ENCODE measurements at places on chromosomes 11 and 22.

DNA sequence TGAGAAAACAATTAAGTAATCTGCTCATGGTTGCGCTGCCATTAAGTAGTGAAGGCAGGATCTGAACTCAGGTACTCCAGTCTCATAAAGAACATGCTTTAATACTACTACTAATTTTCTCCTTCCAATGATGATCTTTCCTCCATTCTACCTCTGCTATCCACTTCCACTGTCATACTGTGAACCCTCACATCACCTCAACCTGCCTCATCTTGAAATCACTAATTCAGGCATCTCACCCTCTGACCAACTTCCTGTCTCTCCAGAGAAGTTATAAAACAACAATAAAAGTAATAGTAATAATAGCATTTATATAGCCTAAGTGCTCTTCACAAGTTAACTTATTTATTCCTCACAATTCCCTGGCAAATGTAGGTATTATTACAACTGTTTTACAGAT is 57.1 kb upstream of the PSMA1 start:
- DNase-seq, result no peak

DNA sequence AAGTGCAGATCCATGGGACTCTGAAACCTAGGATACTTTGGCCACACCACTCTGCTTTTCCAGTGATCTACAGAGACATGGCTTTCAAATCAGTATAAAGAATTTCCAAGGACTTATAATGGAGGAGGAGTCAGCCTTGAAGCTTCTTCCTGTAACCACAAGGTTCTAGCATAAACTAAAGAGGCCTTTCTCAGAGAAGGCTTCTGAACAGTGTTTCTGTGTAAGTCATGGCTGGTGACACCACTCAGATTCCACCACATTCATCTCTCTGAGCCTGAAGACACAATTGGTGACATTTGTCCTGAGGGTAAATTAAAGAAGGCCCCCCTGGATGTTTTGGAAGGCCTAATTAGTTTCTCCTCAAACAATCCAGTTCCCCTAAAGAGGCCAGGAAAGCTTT is 29.0 kb upstream of the ADORA2A start:
- no peak for DNase-seq

- DNase-seq, result no peak
These were observed 608 bp downstream of the TMPRSS13 start for GRCh38 chr11:117928446-117929141.

- no peak for DNase-seq
These were observed 16.5 kb downstream of the TANGO2 start for GRCh38 chr22:20037419-20037818.

GRCh38 chr11:19321351-19321750 is 80.6 kb upstream of the E2F8 start:
- DNase-seq, result no peak

DNA sequence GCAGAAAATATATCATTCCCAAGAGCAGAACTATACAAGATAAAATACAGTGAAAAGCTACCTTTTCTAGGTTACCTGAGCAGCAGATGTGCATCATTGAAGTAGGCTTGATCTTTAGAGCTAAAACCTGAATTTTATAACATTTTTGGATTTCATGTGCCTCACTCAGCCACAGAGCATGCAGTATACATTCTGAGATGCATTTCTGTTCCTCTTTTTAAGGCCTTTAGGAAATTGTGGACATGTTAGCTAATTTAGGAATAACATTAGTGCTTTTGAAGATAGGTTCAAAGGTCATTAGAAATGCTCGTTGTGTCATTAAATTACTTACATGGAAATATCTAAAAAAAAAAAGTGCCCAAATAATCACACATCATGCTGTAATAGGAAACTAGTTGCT is 230.6 kb upstream of the PDGFD start:
- no peak for DNase-seq

DNA sequence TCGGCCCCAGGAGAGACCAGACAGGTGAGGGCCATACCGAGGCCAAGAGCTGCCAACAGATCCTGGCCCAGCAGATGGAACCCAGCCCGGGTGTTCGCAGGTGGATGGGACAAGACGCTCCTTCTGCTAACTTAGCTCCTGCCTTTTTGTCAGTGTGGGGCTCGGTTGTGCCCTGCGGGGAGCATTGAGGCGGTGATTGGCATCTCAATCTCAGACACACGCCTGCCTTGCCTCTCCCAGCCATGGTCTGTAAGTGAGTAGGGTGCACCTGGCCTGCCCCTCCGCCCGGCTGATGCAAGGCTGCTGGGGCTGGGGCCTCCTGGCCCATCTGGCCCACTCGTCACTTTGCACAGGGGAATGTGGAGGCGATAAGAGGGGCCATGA is 350.1 kb downstream of the TBC1D22A start:
- DNase-seq, result no peak

GRCh38 chr22:16987822-16988221 is 20.2 kb downstream of the GAB4 start:
- DNase-seq, result no peak

DNA sequence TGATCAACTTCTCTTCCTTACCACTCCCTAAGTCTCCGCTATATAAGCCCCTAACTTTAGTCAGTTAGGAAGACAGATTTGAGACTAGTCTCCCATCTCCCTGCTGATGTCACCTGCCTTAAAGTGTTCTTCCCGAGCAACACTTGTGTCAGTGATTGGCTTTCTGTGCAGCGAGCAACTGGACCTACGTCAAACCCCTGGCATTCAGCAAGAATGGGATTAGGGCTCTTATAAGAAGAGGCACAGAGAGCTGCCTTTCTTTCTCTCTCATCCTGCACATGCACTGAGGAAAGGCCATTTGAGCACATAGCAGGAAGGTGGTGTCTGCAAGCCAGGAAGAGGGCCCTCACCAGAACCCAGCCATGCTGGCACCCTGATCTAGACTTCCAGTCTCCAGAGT is 116.6 kb upstream of the THY1 start:
- no peak for DNase-seq

DNA sequence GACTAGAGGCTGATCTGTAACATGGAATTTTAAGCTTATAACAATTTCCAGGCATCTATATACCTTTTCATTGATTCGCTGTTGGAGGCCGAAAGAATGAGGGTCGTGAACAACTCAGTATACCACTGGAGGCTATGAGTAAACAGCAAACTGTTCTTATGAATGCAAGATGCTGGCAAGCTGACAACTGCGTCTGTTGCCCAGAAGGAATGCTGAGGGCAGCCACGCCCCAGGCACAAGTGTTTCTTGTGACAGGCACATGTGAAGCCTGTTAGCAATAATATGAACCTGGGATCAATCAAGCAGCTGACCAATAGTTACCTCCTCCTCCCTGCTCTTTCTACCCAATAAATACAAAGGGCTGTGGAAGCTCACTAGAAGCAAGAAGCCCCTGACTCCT is 15.3 kb downstream of the RTCB start:
- no peak for DNase-seq

Data from right cardiac atrium (tissue), 5 donors.